NCI-H69 (cell line): ENCODE measurements at places on chromosomes 3 and 15.
A peak's percentile ranks its signal among the peaks of the same experiment; 100 is the strongest.

GRCh38 chr15:78684657-78685056, 43.6 kb upstream of the CHRNB4 start:
- DNase-seq: peak; percentile 67

- no peak for DNase-seq
Observed at GRCh38 chr3:46693892-46694226, 380 bp upstream of the ALS2CL start.

GRCh38 chr15:70650567-70651302, 112.6 kb downstream of the UACA start:
- DNase-seq: no peak

DNA sequence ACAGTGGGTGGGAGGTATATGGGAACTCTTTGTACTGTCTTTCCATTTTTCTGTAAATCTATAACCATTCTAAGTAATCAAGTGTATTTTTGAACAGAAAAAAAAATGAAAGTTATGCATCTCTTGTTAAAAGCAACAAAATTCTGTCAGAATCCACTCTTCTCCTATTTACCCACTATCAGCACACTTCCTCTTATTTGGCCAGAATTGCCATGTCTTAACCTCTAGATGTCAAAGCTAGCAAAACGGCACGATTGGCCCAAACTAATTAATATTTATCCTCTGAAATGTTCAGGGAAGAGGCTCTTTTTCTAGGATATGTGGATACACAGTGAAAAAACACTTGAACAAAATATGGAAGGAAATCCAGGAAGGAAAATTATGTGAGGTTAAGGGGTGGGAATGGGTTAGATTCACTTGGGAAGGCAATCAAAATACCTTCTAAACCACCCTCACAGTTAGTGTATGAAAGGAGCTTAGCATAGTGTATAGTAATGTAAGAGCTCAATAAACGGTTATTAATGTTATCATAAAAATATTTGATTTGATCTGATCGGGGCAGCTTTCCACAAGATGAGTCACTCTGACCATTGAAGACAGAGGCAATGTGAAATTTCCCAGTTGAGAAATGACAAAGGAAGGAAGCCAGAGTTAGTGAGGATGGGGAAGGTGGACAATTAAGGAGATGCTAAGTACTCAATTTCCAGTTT, 20.1 kb upstream of the TGFBR2 start:
- no peak for DNase-seq

DNA sequence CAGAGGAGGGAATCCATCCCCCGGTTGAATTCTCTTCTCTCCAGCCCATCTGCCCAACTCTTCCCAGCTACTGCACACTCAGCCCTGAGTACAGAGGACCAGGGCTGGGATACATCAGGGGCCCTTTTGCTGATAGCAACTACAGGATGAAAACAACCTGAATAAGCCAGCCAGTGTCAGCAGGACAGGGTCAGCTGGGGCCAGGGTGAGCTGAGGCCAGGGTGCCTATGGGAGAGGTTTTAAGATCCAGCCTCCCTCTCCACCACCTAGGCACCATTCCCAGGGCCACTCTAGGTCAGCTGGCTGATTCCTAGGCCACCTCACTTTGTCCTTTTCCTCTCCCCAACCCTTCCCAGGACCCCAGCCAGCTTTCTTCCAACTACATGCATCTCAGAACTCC, 83.8 kb downstream of the MRPL46 start:
- no peak for DNase-seq
